Activated CD4-positive, alpha-beta T cell treated with anti-CD3 and anti-CD28 coated beads, Interleukin-2, amount 50 U/mL, for 4 hours (primary cell): ENCODE measurements at places on chromosomes 5 and 9.

DNA sequence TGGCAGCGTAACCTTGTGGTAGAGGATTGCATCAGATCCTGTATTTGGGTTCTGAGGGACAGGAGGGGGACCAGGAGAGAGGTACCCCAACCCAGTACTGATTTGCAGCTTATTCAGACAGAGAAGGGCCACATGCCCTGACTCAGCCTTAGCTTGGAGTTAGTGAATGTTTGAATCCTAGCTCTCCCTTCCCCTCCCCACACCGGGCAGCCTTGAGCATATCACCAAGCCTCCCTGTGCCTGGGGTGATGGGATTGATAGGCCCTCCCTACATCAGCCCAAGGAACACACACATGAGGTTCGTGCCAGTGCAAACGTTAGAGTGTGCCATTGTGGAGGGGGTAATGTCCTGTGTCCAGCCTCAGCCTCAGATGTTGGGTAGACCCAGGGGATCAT is 71.9 kb downstream of the AMBP start:
- no peak for DNase-seq

GRCh38 chr9:73135394-73135793 is 16.3 kb upstream of the ANXA1 start:
- no peak for DNase-seq

DNA sequence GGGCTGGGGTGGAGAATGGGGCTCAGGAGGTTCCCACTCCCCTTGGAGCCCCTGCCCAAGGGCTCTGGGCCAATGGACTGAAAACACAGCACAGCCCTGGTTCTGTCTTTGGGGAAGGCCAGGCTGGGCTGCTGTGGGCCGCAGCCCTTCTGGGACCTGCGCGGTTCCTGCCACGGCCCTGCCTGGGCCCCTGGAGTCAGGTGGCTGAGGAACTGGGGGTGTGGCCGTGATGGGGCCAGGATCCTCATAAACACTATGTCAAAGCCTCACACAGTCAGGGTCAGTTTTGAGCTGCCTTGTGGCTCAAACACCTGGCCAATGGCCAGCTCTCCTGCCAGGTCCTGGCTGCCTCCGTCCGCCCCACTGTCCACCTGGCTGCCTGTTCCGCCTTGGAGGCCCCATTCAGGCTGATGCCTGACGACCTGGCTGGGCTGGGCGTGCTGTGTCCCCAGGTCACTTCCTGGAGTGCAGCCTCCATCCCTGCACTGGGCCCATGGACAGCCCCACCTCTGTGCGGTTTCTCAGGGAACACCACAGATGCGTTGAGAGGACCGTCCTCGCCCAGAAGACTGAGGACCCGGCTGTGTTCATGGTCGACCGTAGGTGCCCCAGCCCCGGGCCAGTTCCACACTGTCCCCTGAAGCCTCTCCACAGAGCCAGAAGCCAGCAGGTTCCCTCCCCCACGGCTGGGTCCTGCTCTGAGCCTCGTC is 27.5 kb downstream of the PAEP start:
- no peak for DNase-seq

GRCh38 chr5:64628901-64629300 is 61.4 kb upstream of the SHISAL2B start:
- no peak for DNase-seq

GRCh38 chr5:148083203-148083602 is 19.4 kb downstream of the SPINK5 start:
- DNase-seq: no peak

GRCh38 chr5:15421921-15422412 is 78.0 kb upstream of the FBXL7 start:
- DNase-seq: no peak

DNA sequence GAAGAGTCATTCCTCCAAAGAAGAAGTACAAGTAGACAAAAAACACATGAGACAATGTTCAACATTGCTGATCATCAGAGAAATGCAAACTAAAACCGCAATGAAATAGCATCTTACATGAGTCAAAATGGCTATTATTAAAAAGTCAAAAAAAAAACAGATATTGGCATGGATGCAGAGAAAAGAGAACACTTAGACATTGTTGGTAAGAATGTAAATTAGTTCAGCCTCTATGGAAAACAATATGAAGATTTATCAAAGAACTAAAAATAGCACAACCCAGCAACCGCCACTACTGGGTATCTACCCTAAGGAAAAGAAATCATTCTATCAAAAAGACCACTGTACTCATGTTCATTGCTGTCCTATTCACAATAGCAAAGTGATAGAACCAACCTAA is 157.5 kb downstream of the CHSY3 start:
- no peak for DNase-seq

GRCh38 chr5:79831381-79832309 is 142.0 kb downstream of the CMYA5 start:
- DNase-seq: no peak

GRCh38 chr5:10868956-10869355 is 107.9 kb upstream of the DAP start:
- DNase-seq: no peak
